Activated CD8-positive, alpha-beta T cell treated with anti-CD3 and anti-CD28 coated beads, Interleukin-2, amount 10 ng/mL, durations not matched to agents 7 days and 5 days (primary cell): ENCODE measurements at places on chromosomes 2 and 18. TPM values are rescaled to one million over a fixed set of nuclear protein-coding genes. Genes with fewer than 3 reads are reported as not detected.

The ITSN2 gene
- 71.2 TPM for total RNA-seq

The CHRNG gene
- total RNA-seq: not detected

The COL3A1 gene
- not detected for total RNA-seq

The PSMD14 gene
- 72.2 TPM for total RNA-seq

The CTDP1 gene
- total RNA-seq: 35.5 TPM

The GKN1 gene
- not detected for total RNA-seq

The ITGA4 gene
- 144 TPM for total RNA-seq

- no peak for DNase-seq
These were observed 100.9 kb upstream of the NEUROD1 start for GRCh38 chr2:181781078-181781786.

DNA sequence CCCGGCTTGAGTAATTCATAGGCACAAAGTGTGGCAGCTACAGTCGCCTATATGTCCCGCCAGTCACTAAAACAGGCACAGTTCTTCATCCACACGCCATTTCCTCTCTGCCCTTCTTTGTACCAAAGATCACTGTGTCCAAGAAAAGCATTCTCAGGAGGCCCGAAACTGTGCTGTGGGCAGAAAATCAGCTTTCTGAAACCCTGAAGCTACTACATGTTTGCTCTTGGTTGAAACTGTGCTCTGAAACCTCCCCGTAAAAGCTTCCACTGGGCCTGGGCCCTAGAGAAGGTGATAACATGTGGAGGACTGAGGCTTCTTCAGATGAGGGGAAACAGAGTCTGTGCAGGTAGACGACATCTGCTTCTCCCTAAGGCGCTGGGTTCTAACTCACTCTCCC lies 75.6 kb upstream of the ID2 start:
- no peak for DNase-seq

- no peak for DNase-seq
These were observed 16.5 kb downstream of the TWIST2 start for GRCh38 chr2:238864207-238865014.

- no peak for DNase-seq
These were observed 53.4 kb downstream of the THADA start for GRCh38 chr2:43542285-43542933.

DNA sequence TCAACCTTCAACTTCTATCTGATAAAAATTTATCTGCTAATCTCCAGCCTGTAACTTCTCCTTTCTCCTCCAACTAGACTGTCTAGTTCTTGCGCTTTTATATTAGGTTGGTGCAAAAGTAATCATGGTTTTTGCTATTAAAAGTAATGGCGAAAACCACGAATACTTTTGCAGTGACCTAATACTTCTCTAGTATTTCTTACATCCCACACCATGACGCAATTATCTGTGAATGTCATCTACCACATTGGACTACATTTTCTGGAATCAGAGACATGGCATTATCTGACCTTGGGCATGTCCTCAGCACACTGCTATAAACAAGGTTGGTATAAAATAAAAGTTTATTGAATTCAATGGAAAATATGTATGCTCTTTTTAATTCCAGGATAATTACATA lies 370.2 kb upstream of the LYPD1 start:
- no peak for DNase-seq

- no peak for DNase-seq
These were observed 118.4 kb downstream of the MAP4K4 start for GRCh38 chr2:101815739-101816391.

DNA sequence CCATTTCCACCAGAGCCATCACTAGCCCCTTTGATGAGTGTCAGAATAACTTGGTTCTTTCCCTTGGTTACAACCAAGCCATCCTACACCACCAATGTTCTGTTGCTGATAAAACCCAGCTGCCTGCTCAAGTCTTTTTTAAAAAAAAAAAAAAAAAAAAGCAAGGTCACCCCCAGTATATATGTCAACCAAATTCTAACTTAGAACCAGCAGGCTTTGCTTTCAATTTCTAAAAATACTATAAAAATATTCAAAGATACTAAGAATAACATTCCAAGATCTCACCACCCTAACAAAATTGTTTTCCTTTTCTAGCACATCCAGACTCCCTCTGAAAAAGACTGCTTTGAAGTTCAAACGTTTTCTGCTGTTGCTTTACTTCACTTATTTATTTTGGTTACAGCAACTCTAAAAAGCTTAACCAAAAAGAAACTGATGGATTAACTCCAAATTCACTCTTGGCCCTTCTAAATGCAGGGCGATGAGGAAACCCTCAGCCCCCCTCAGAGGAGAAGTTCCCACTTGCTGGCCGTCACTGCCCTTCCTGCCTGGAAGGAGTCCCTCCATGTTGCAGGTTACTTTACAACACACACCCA lies 10.9 kb downstream of the UXS1 start:
- DNase-seq: no peak

- DNase-seq: no peak
These were observed 7.4 kb upstream of the IGFBP5 start for GRCh38 chr2:216702756-216703155.

- no peak for DNase-seq
These were observed 5.6 kb downstream of the CHST10 start for GRCh38 chr2:100411841-100412292.

DNA sequence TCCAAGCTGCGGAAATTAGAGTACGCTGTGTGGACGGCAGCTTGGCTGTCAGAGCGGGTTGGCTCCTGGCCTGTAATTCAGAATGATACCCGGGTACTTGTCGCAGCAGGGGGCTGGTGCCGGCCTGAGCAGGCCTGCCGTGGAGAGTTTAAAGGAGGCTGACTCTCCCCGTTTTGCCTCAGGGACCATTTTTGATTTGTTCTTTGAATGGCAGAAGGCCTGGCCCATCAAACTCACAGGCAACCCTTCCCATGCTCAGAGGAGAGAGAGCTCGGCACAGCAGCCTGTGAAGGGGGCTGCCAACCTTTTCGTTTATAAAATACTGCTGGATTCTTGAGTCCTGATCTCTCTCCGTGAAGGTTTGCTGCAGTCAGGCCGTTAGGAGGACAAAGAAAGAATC lies 151.3 kb downstream of the KLHL29 start:
- no peak for DNase-seq

GRCh38 chr2:172376505-172377125 lies 50.8 kb upstream of the ITGA6 start:
- no peak for DNase-seq

GRCh38 chr2:59919579-59919978 lies 633.9 kb downstream of the BCL11A start:
- no peak for DNase-seq

- no peak for DNase-seq
These were observed 628 bp downstream of the GIGYF2 start for GRCh38 chr2:232697807-232698110.

DNA sequence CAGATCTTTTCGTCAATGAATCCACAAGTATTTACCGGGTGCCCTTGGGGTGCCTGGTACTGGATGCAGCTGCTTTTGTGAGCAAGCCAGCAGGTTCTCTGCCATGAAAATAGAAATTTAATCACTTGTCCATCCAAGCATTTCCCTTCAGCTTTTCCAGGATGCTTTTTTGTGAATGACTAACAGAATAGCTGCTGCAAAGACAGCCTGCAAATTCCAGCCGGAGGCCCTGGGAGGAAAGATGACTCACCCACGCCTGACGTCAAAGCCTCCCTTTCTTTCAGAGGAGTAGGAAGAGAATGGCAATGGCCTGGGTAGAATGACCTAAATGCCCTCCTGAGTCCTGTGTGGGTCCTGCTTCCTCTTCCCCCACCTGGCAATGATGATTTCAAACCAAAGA lies 111.9 kb downstream of the AP1S3 start:
- no peak for DNase-seq

- no peak for DNase-seq
These were observed 2.5 kb downstream of the KLF7 start for GRCh38 chr2:207163053-207163755.

GRCh38 chr2:127004893-127005600 lies 101.9 kb downstream of the BIN1 start:
- no peak for DNase-seq

DNA sequence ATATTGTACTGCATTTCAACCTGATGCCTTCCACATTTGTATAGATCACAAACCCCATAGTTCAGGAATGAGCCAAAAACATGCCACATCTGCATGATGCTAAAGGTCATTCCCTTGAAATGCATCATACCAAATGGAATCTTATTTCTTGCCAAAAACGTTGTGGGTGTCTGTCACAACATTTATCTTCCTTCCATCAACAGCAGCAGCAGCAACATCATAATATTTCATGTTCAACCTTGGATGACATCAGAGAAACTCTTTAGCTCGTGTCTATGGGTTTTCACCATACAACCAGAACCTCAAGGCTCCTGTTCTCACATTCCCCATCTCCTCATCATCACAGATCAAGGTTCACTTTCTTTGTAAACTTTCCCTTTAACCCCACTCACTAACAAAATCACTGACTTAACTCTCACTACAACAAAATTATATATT lies 221.3 kb upstream of the CTAGE1 start:
- DNase-seq: no peak

GRCh38 chr2:146412625-146413024 lies 1432.2 kb upstream of the ACVR2A start:
- no peak for DNase-seq

GRCh38 chr2:134399096-134399495 lies 145.2 kb downstream of the MGAT5 start:
- DNase-seq: no peak

GRCh38 chr18:75049455-75049789 lies 159.5 kb downstream of the PTGR3 start:
- DNase-seq: no peak

- DNase-seq: no peak
These were observed 28.0 kb upstream of the SCYGR1 start for GRCh38 chr2:227415538-227416424.

GRCh38 chr18:51520676-51521180 lies 323.2 kb upstream of the MEX3C start:
- DNase-seq: no peak

- no peak for DNase-seq
These were observed 263.2 kb downstream of the IRS1 start for GRCh38 chr2:226536410-226536809.

GRCh38 chr18:48624856-48625255 lies 86.0 kb downstream of the CTIF start:
- DNase-seq: no peak

DNA sequence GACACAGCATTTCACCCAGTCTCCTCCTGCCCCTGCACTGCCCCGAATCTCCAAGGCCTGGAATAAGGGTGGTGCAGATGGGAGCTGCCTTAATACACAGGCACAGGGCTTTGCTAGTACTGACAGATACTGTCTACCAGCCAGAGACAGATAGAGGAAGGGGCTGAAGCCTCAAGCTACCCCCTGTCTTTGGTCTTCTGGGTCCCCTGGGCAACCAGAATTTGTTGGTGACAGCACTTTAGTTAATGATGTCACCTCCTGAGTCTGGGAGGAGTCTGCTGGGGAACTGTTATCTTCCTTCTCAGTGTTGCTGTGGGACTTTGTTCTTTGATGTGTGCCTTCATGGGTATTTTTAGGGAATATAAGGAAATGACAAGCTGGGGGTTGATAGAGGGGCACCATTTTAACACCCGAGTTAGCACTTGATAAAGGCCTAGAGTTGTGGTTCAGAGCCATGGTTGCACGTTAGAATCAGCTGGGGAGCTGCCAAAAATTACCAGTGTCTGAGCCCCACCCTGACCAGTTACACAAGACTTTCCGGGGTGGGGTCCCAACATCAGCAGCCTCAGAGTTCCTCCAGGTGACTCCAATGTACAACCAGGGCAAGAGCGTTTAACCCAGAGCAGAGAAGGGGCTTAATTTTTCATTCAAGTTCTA lies 136.8 kb downstream of the SMAD7 start:
- peak; percentile 48 for DNase-seq
